ENCODE measurements at places on chromosomes 2 and 18. TPM values are rescaled to one million over a fixed set of nuclear protein-coding genes. Genes with fewer than 3 reads are reported as not detected.
A peak's percentile ranks its signal among the peaks of the same experiment; 100 is the strongest.

The PPP1R1C gene
- total RNA-seq = not detected

DNA sequence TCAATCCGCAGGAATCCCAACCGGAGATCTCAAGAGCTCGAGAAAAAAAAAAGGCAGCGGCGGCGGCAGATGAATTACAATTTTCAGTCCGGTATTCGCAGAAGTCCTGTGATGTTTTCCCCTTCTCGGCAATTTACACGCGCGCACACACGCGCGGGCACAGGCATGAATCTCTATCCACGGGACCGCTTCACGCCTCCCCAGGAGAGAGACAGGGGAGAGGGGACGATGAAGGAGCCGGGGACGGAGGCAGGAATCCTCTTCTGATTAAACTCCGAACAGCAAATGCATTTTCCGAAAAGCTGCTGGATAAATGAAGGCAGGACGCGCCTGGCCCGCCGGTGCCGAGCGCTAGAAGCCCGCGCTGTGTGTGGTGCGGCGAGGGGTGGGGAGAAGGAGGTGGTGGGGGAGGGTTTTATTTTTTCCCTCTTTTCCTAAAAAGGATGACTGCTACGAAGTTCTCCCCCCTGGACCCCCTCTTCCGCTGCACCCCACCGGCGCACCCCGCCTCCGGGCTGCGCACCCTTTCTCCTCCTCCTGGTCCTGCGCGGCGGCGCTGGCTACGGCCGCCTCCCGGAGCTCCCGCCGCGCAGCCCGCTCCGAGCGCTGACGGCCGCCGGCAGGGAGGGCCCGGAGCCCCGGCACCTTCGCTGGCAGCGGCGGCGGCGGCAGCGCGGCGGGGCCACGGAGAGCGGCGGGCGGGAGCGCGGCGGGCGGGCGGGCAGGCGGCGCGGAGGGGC is at the start of gene BCL2:
Gene BCL2, minus strand, starts transcription at position 387 of the 740 bp plus-strand sequence.
- DNase-seq = peak; percentile 55
- H3K4me1 ChIP-seq = peaks cover 29% of the 10 kb centered on the region
- no peaks in the 10 kb centered on the region for H3K36me3 ChIP-seq
- peak within 1 kb of the TSS; percentile 78 for H3K27ac ChIP-seq
- H3K4me3 ChIP-seq = peak within 1 kb of the TSS; percentile 60

- H3K4me1 ChIP-seq = peaks cover 63% of the 10 kb centered on the region
- H3K4me3 ChIP-seq = no peak overlapping the region
- DNase-seq = peak; percentile 78
- H3K27me3 ChIP-seq = no peaks in the 10 kb centered on the region
These were observed 60.0 kb downstream of the ZEB2 start for GRCh38 chr2:144459937-144460336.

- H3K4me3 ChIP-seq = no peak overlapping the region
- no peak overlapping the region for H3K27ac ChIP-seq
These were observed 2.0 kb downstream of the IDH1 start for GRCh38 chr2:208252716-208253492.

- no peak overlapping the region for H3K27ac ChIP-seq
- no peak for DNase-seq
- H3K27me3 ChIP-seq = peaks cover 23% of the 10 kb centered on the region
- no peaks in the 10 kb centered on the region for H3K4me1 ChIP-seq
- no peak overlapping the region for H3K4me3 ChIP-seq
These were observed 19.6 kb upstream of the KCNK3 start for GRCh38 chr2:26672818-26673393.

DNA sequence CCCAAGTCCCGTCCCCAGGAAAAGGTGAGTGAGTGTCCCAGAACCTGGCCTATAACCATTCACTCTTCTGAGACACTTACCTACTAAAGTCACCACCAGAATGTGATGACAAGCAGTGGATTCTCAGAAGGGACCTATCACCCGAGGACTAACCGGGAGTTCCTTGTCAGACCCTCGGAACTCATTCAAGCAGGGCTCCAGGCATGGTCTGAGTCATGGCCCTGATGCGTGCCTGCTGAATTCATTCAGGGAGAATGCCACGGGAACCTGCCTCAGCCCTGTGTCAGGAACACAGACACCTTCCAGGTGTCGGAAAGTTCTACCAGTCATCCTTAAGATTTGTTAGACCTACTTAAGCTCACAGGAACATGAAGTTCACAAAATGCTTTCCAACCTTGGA is 29.8 kb downstream of the ALPK2 start:
- H3K27ac ChIP-seq = no peak overlapping the region
- no peaks in the 10 kb centered on the region for H3K36me3 ChIP-seq
- H3K4me3 ChIP-seq = no peak overlapping the region
- no peak for DNase-seq

DNA sequence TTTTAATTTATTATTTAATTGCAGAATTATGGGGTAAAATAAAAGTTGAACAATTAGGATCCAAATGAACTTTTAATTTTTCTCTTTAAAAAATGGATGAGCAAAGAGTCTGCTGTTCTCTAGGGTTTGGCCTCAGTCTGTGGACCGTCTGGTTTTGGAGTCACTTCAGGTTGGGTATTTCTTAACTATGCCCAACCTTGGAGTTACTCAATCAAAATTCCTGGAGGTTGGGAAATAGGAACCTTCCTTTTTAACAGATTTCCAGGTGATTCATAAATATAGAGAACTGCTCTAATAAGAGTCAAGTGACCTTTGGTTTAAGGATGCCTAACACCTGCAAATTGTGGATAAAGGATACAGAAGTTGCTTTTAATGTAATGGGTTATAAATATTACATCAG is 241.5 kb upstream of the GCFC2 start:
- no peaks in the 10 kb centered on the region for H3K36me3 ChIP-seq
- H3K27me3 ChIP-seq = no peaks in the 10 kb centered on the region
- no peak for DNase-seq
- no peak overlapping the region for H3K27ac ChIP-seq

DNA sequence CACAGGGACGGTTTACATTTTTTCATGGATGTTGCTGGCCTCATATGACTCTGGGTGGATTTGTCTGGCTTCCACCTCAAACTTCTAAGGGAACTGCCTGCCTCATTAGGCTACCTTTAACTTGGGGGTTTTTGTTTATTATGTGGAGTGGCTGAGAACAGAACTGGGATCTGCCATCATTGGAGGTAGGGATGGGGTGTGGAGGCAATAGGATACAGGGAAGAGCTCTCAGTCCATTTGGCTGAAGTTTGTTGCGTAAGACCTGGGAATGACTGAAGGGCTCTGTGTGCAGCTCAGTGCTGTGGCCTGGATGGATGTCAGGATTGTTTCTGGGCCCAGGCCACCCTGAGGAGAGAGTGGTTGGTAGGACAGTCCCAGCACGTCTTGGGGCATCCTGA is 31.2 kb downstream of the ASB1 start:
- peaks cover 4% of the 10 kb centered on the region for H3K36me3 ChIP-seq
- DNase-seq = no peak
- peaks cover 5% of the 10 kb centered on the region for H3K4me1 ChIP-seq
- H3K27ac ChIP-seq = no peak overlapping the region
- no peak overlapping the region for H3K4me3 ChIP-seq

All from SJSA1 (cell line).